ENCODE measurements at places on chromosomes 5 and 9.

- DNase-seq: no peak
These were observed 91.9 kb downstream of the EHMT1 start for GRCh38 chr9:137710704-137711103.

DNA sequence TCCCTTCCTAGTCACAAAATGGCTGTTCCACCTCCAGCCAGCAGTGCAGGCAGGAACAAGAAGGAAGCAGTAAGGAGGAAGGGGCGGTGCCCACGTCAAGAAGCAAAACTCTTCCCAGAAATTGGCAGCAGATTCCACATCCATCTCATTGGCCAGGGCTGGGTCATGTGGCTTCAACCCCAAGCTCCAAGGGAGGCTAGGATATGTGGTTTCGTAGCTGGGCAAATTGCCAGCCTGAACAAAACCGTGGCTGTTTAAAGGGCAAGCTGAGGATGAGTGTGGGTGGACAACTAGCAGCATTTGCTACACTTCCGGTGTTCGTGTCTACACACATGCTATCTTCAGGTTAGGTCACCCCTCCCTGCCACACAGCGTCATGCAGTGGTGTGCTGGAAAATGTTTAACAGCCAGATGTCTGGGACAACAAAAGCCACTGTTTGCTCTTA is 92.1 kb upstream of the MAP1B start:
- no peak for DNase-seq

DNA sequence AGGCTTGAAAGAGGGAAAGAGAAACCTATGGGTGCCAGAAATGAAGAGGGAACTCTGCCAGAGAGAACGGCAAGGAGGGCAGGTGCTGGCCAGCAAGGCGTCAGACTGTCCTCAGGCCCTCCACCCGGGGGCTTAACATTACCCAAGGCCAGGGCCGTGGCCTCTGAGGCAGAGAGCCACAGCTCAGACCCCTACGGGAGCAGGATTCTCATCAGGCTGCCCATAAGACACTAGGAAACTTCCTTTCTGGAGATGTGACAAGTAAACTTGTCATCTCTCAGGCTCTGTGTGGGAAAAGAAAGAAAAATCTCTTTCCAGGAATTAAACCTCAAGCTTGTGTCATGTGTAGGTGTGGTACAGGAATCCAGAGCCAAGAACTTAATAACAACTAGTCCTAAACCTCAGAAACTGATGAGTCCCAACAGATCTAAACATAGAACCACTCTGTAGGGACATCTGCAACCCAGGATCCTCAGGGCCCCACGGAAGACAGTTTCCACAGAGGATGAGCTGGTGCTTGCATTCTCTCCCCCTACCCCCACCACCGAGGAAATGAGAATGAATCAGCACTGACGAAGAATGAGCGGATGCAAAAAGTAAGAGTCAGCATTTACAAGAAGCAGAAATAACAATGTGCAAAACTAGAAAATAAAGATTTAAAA is 74.3 kb downstream of the DCP2 start:
- peak; percentile 39 for DNase-seq

DNA sequence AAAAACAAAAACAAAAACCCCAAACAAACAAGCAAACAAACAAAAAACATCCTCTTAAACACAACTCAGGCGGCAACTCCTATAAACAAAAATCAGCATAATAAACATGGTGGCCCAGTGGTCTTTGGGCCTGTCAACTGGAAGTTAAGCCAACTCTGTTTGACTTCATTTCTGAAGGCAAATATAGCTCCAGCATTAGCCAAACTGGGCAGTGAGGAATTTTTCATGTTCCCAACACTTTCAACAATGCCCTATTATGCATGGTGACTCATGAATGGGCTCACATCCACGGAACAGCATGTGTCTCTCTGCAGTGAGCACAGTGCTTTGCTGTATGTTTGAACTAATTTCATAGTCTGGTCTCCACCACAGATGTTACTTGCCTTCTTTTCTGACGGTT is 143.9 kb upstream of the STC2 start:
- DNase-seq: no peak
